ENCODE measurements at places on chromosomes 2 and 18.

GRCh38 chr2:182463760-182464159 lies 36.9 kb upstream of the PDE1A start:
- no peak for DNase-seq

DNA sequence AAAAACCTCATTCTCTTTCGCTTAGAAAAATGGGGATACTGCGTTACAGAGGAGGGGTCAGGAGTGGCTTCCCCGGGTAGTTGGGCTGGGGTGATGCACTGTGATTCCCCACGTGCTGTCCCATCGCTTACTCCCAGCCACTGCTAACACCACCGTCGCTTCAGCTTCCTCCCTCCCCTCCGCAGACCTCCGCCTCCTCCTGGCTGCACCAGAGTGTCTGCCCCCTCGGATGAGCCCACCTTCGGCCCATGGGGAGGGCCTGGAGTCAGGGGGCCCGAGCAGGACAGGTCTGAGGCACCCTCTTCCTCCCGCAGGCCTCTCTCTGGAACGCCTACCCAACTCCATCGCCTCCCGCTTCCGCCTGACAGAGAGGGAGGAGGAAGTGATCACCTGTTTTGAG lies 59.1 kb upstream of the MCFD2 start:
- no peak for DNase-seq

- no peak for DNase-seq
Observed at GRCh38 chr2:11716689-11717321, 29.6 kb upstream of the LPIN1 start.

DNA sequence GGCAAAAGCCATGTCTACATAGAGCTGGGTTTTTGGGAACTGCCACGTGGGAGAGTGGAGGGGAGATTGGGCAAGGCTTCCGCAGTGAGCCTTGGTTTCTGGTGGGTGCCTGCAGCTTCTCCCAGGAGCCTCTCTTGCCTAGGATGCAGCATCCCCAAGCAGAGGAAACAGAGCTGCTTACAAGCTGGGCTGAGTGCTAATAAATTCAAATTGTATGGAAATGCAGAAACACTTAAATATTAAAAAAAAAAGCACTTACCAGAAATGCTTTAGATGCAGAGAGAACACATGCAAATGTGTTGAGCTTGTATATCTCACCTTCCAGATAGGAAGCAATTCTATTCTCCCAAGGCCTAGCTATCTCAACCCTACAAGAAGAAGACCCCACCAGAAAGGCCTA lies 96.0 kb upstream of the ST3GAL5 start:
- no peak for DNase-seq

DNA sequence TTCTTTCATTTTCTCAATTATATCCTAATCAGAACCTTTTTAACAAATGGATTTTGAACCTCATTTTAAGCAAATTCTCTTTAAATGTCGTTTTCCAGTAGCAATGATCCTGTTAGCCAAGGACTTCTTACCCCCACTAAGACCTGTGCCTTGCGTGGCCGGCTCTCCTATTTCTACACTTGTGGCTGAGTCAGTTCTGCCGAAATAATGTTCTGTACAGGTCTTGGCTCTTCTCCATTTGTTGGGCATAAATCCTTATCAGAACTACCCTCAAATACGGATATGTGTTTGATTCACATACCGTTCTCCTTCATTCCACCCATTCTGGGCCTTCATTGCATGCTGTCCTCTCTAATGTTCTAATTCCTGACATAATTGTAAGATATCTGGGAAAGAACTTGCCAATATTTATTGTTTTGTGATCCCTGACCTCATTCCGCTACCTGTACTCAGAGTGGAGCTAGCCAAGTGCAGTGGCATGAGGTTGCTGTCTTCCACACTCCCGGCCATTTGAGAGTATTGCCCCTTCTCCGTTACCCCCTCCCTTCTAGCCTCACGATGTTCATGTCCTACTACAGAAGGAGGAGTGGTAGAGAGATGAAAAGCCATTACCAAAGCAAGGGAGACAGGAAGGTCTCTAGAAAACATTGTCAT lies 78.7 kb downstream of the MYOM1 start:
- DNase-seq: no peak

DNA sequence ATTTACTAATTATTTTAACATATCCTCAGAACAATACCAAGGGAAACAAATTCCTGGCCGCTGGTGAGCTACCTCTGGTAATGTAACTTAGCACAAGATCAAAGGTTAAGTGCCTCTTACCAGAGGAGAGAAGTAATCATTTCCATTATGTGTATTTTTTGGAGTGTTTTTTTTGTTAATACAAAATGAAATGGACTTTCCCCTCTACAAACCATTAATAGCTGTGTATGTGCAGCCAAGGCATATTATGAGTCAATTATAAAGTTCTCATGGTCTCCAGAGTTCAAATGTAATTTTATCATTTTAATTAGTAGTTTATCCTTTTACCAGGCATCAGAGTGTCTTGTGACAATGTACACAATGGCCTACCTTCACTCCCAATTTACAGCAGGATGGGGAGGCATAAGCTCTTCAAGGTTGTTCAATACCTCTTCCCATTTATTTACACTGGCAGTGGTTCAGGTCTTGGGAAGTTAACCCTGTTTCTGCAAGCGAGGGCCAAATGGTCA lies 242.2 kb downstream of the TGIF1 start:
- DNase-seq: no peak
